ENCODE measurements at places on chromosomes 16 and 17.

GRCh38 chr17:55769625-55770000 lies 18.8 kb downstream of the PCTP start:
- no peak for DNase-seq

GRCh38 chr17:76865174-76865573 lies 3.0 kb upstream of the MGAT5B start:
- DNase-seq = no peak

DNA sequence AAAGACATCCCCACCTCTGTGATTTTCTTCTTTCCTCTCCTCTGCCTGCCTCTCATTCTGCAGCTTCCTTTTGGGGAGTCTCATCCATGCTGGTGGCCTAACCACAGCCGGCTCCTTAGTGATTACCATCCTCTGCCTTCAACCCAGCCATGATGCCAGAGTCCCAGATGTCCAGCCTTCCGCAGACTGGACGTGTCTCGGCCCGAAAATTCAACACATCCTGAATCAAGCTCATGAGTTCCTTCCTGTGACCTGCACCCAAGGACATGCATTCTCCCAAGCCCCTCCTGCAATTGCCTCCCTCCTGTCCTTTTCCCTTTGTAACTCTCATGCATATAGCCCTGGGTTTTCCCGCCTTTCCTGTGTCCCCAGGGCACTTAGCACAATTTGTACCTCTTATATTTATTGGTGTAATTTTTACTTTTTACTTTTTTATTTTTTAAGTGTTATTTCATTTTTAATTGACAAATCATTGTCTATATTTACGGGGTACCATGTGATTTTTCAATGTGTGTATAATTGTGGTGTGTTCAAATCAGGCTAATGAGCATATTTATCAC lies 1.2 kb upstream of the SLC13A5 start:
- DNase-seq = no peak

GRCh38 chr17:64343071-64343774 lies 47.4 kb downstream of the PECAM1 start:
- no peak for DNase-seq

DNA sequence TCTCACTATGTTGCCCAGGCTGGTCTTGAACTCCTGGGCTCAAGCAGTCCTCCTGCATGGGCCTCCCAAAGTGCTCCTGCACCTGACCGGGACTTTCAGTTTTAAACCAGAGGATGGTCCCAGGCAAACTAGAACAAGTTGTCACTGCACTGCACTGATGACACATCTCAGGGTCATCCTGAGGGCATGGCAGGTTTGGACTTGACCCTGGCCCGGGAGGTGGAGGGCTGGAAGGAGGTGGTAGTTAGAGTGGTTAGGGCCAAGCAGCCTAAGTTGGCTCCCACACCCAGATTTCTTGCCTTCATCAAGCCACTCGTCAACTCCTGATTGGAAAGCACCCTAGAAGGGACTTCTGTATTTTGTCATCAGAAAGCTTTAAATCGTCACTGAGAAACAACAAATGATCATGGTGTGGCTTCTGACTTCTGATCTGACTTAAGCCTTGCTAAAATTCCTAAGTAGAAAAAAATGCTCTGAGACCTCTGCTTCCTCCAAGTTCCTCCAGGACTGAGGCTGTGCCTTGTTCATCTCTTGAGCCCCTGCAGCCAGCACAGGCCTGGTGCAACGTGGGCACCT lies 43.5 kb downstream of the EMP2 start:
- no peak for DNase-seq

DNA sequence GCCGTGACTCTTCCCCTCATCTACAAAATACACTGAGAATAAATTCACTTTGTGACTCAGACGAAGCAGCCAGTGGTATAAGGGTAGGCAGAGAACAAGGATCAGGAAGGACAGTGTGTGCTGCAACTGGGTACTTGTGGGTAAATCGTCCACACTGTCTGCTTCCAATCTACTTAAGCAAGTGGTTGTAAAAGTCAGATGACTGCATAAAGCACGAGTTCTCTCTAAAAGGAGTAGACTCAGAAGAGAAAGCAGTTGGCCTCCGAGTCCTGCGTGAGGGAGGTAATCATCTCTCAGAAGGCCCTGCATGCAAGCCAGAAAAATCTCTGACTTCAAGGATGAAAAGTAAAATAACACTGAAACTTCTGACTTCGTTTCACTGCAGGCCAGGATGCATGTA lies 43.1 kb downstream of the ANKFY1 start:
- DNase-seq = no peak

DNA sequence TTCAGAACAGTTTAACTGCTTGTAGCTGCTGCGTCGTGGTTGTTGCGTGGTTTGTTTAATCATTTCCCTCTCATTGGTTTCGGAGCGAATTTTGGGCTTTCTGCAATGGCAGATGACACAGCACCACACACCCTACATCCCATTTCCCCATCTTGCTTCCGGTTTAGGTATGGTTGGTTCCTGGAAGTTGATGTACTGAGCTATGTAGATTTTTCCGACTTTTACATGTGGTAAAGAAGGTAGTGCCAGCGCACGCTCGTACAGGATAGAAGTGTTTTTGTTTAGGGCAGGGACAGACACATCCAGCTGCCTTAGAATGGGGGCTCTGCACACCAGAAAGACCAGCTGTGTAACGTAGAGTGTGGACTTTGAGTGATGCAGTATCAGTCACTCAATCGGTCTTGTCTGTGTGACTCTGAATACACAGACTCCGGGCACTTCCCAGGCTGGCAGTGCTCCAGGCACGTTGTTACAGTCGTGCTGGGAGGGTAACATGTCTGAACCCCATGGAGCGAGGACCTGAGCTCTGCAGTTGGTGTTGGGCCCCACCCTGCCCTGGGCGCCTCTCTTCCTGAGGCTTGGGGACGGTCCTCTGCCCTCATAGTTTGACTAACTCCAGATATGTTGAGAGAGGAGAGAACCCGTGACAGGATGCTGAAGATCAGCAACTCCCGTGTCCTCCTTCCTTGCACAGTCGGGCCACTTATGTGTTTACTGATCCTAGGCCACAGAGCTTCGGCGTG lies 172.0 kb upstream of the CHMP6 start:
- DNase-seq = no peak

DNA sequence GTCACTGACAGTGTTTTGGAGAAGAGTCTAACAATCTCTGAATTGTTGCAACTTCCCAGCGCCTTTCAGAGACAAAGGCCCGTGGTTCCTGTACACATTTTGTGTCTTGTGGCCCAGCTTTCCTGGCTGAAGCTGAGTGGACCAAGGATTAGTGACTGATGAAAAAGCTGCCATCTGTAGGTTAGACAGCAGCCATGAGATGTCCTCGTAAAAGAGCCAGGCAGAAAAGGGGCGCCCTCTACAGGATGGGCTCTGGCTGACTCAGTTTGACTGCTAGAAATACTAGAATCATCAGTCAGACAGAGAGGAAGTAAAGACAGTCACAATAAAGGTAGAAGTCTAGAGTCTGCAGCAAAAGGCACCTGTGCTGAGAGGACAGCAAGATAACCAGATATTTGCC lies 26.5 kb upstream of the NF1 start:
- DNase-seq = peak; percentile 78

- DNase-seq = no peak
These were observed 71.4 kb downstream of the MARF1 start for GRCh38 chr16:15571557-15571956.

DNA sequence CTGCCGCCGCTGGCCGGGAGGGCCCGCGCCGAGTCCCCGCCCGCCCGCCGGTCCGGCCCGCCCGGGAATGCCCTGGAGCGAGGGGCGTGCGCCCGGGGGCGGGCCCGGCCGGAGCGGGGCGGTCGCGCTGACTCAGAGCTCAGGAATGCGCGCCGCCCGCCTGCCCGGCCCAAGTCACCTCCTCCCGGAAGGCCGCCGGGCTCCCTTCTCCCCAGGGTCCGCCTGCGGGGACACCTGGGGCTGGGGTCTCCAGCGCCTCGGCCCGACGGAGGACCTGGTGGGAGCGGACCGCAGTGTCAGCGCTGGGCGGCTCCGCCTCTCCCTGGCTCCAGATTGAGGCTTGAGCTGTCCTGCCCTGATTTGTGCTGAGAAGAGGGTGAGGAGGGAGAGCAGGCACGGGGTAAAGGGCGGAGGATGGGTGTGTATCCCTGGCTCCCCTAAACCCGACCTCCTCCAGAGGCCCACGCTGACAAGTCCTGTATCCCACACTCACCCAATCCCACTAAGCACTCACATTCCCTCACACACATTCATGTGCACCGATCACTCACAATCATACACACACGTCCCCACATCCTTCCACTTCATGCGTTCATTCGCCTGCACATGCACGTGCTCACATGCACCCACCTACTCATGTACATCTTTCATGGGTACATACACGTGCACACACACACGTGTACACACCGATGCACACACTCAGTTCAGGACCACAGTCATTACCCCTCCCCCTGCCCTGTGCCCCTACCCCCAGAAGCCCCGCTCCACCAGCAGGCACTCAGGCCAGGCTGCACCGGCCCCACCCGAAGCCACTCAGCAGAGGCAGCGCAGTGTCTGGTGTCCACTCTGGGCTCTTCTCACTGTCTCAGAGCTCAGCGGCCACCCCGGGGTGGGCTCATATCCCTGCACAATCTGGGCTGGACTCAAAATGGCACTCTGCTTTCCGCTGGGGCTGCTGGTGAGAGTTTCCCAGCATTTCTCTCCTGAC lies at the start of gene RHBDF1:
Gene RHBDF1 (minus strand): TSS at position 71 of the 988 bp plus-strand sequence. CDS start 7,616 bp downstream, outside the sequence.
- no peak for DNase-seq

DNA sequence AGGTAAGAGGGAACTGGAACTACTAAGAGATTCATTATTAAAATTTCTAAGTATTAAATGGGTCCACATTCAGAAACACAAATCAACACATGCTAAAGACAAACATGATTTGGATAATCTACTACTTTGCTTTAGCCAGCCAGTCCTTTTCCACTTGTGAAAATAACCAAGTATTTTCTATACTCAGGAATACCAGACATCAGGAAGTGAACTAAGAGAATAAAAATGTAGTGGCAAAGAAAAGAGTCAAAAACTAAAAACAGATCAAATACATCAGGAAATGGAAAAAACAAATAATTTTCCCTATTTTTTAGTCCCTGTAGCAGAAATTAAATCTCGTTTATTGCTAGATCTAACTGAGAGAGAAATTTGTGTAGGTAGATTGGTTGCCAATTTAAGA lies 78.0 kb downstream of the MYO1D start:
- no peak for DNase-seq

- no peak for DNase-seq
These were observed 1.1 kb downstream of the RUNDC3A start for GRCh38 chr17:44309472-44309871.

GRCh38 chr17:41307647-41308046 lies 1.5 kb downstream of the KRTAP16-1 start:
- DNase-seq = no peak

DNA sequence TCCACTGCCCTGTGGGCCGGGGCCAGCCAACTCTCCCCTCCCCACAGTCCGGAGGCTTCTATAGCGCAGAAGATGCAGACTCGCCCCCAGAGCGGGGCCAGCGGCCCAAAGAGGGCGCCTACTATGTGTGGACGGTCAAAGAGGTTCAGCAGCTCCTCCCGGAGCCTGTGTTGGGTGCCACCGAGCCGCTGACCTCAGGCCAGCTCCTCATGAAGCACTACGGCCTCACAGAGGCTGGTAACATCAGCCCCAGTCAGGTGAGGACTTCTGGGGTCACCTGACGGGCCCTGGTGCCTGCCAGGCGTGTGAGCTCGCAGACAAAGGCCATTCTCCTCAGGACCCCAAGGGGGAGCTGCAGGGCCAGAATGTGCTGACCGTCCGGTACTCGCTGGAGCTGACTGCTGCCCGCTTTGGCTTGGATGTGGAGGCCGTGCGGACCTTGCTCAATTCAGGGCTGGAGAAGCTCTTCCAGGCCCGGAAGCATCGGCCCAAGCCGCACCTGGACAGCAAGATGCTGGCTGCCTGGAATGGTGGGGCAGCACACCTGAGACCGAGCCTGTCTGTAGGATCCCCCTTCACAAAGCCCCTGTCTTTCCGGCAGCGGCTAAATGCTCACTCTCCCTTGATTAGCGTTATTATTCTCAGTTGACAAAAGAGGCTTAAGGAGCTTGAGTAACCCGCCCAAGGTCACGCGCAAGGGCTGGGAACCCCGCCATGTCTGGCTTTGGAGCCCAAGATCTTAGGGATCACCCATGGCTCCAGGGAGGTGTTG lies 3.9 kb downstream of the SPATA20 start:
- no peak for DNase-seq

DNA sequence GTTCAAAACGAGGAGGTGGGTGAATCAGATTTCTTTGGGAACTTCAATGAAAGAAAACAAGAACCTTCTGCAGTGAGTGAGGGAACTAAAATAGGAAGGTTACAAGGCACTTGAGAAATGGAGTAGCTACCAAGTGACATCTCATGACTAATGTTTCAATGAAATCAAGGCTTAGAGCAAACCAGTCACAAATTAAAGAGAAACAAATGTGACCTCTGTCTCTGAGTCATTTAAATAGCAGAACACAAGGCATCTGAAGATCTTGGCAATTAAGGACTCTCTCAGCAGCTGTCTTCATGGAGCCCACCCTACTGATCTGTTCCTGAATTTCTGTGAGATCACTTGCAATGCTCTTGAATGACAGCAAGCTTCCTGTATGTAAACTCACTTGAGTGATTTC lies 109.5 kb downstream of the CDH11 start:
- no peak for DNase-seq

DNA sequence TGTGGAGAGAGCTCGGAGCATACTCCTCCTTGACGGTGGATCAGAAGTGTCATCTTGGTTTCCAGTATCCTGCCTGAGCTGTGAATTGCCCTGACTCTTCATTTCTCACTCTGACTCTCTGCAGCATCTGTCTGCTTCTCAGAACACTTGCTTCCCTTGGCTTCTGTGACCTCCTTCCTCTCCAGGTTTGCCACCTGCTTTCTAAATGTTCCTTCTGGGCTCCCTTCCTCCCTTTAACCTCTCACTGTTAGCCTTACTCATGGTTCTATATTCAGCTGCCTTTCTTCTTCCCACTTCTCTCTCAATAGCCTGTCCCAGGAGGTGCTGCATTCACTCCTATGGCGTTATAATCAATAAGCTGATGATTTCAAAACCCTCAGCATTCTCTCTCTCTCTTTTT lies 11.2 kb upstream of the PRKAR1A start:
- no peak for DNase-seq

DNA sequence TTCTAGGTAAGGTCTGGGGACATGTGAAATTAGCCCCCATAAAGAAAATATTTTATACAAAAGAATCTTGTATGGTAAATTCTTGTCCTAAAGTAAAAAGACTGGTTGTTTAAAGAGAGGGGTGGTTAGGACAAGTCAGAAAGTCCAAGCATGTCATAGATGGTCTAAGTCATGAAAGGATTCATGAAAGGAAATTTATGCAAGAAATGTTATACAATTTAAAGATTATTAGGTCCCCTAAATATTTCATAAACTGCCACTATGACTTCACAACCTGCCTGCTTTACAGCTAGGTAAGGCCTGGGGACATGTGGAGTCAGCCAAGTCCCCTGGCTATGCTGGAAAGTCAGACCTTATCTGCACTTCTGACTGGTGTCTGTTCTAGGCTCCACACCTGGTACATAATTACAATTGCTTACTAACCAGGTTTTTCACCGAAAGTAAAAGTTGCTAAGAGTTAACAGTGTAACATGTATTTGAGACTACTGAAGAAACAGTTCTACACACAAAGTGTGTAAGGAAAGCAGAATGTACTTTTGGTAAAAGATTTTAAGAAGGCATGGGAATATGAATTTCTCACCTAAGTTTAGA lies 17.0 kb downstream of the N4BP1 start:
- DNase-seq = no peak

- DNase-seq = no peak
These were observed 73.2 kb downstream of the KNOP1 start for GRCh38 chr16:19644877-19645276.

- DNase-seq = no peak
These were observed 24.9 kb downstream of the PLCD3 start for GRCh38 chr17:45107293-45108010.

- DNase-seq = no peak
These were observed 9.5 kb upstream of the PAM16 start for GRCh38 chr16:4360538-4361021.

GRCh38 chr17:5183410-5183793 lies 8.3 kb downstream of the ZNF594 start:
- no peak for DNase-seq
